ENCODE measurements at places on chromosomes 4 and X. TPM values are rescaled to one million over a fixed set of nuclear protein-coding genes. Genes with fewer than 3 reads are reported as not detected.
A peak's percentile ranks its signal among the peaks of the same experiment; 100 is the strongest.

MAP7D3 gene
- total RNA-seq: 28.1 TPM

DIAPH2 gene
- total RNA-seq: 17.9 TPM

C4orf36 gene
- 2.1 TPM for total RNA-seq

GRCh38 chrX:30015440-30015839, 199.9 kb upstream of the MAGEB2 start:
- no peak for DNase-seq

- peak; percentile 26 for DNase-seq
Observed at GRCh38 chr4:143085224-143085623, 99.5 kb upstream of the USP38 start.

Data from renal cortical epithelial cell (primary cell).